ENCODE measurements at places on chromosomes 12 and 14.

GRCh38 chr14:72787841-72788240 lies 106.1 kb downstream of the DPF3 start:
- no peak for DNase-seq

DNA sequence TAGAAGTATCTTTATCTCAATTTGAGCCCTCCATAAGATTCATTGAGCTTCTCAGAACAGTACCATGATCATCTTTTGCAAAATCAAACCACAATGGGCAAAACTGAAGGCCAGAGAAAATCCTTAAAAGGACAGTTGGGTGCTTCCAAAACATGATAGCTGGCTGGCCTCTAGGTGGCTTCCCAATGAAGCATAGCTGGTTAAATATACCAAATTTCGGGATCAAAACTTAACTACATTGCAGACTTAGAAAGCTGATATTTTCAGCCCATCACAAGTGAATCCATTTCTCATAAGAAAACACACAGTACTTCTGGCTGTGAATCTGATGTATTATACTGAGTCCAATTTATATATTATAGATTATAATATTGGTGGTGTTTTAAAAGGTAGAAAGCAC lies 15.3 kb upstream of the PIK3C2G start:
- DNase-seq, result no peak

DNA sequence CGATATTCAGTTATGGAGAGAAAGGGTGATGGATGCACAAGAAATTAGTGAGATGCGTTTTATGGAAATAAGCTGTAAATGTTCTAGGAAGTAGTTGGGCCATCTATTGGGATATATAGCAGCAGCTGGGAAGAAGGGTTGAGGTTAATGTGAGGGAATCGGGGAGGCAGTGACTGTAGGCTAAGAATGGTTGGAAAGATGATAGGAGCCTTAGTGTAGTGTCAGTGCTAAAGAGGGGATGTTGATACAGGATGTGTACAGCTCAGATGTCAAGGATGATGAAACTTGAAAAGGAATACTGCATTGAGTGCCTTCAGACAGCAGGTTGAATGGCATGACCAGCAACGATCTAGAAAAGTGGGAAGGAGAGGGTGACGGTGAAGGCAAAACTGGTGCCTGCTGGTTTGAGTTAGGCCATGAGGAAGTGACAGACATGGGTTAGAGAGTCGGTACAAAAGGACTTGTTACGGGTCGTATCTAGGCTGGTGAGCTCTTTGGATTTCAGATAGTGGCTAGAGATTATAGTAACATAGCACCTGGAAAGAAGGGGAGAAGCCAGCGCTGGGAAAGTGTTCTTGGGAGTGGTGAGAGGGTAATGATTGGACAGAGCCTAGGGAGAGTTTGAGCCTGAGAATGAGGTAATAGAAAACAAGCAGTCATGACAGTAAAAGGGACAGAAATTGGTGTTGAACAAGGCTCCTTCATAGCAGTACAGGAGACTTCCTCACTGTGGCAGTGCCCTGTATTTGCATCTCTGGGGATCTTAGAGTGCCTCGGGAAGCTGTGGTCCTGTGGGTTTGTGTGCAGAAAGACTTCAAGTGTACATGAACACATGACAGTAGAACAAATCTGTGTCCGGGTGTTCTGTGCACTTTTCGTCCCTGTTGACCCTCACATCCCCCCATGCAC lies 9.6 kb downstream of the MARS1 start:
- no peak for DNase-seq

DNA sequence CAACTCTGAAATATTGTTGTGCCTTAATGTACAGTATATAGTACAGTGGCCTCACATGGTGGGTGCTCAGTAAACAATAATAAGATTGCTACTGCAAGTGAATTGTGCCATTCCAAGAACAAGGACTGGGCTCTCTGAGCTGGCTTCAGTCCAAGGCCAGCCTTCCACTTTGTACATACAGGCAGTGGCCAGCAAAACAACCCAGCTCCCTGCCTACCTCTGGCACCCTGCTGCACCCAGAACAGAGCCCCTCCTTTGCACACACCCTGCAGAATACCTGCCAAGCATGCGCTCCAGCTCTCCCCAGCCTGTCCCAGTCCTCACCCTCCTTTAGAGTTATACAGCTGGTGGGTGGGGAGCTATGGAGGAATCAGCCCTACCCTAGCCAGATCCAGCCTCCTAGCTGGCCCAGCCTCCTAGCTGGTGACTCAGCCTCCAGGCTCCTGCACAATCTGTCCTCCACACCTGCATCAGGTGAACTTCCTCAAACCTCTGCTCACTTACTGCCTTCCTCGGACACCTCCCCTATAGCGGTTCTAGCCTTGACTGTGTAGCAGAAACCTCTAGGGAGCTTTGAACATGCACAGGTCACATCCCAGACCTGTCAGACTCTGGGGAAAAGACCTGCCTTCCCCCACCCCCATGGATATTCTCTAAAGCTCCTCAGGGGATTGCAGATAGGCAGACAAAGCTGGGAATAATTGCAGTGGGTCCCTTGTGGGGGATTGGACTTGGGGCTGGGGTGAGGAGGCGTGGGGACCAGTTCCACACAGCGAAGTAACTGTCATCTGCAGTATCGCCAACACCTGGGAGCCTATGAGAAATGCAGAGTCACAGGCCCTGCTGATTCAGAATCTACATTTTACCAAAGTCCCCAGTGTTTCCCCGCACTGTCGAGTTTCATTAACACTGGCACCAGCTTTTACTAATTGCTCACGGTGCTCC lies 17.9 kb downstream of the ZDHHC22 start:
- no peak for DNase-seq

DNA sequence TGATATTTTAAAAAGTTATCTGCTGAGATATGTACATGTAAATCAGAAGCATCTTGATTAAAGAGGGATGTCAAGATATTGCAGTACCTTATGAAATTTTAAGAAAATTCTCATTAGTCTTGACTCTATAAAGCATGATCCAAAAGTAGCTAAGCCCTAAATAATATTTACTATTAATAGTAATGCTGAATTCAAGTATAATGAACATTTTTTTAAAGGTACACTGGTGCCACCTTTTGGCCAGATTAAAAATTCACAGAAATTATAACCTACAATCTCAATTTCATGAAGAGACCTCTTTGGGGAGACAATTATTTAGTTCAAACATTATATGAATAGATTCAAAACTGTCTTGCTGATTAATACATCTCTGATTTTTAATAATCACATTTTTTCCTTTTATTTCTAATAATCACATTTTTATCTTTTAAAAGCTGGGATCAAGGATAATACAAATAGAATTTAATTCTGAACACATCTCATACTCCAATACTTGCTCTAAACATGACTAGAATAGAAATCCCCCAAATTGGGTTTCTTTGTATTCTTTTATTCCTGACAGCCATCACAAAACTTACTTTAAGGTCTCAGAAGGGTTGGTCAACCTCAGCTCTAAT lies 13.4 kb downstream of the AKAP5 start:
- no peak for DNase-seq

GRCh38 chr14:60757567-60758002 lies 23.0 kb downstream of the MNAT1 start:
- no peak for DNase-seq

- no peak for DNase-seq
These were observed 463.4 kb downstream of the LRFN5 start for GRCh38 chr14:42070031-42070430.

GRCh38 chr14:50635141-50635540 lies 33.0 kb downstream of the SAV1 start:
- no peak for DNase-seq
